ENCODE measurements at places on chromosomes 6 and 20. TPM values are rescaled to one million over a fixed set of nuclear protein-coding genes. Genes with fewer than 3 reads are reported as not detected.

Gene SCUBE3
- total RNA-seq = 1.8 TPM

Gene SYNDIG1
- total RNA-seq = 1.6 TPM

Gene SLC35F1
- not detected for total RNA-seq

Gene CFB
- 32.9 TPM for total RNA-seq

Gene SLC17A3
- 1.1 TPM for total RNA-seq

Gene CDH4
- total RNA-seq = 0.25 TPM

Gene NOX3
- total RNA-seq = not detected

Gene ESF1
- 55.8 TPM for total RNA-seq

Gene IP6K3
- total RNA-seq = not detected

Gene STMND1
- not detected for total RNA-seq

Gene NHLRC1
- total RNA-seq = 3.0 TPM

Gene C6orf15
- total RNA-seq = not detected

Gene HTR1B
- total RNA-seq = under 0.01 TPM

Gene ALDH8A1
- total RNA-seq = 0.09 TPM

Gene LGSN
- total RNA-seq = not detected

Gene MYBL2
- 1.6 TPM for total RNA-seq

Gene PLA2G7
- not detected for total RNA-seq

Gene GTSF1L
- total RNA-seq = not detected

Gene OR12D3
- total RNA-seq = not detected

Gene BCAS4
- 2.7 TPM for total RNA-seq

Gene REM1
- not detected for total RNA-seq

Gene LCA5
- 12.1 TPM for total RNA-seq

Gene OTOR
- total RNA-seq = not detected

Gene C6orf58
- total RNA-seq = not detected

Gene CNPY3
- 23.2 TPM for total RNA-seq

All from fibroblast of the aortic adventitia (primary cell).